WTC11 (cell line): ENCODE measurements at places on chromosomes 3 and 15. TPM values are rescaled to one million over a fixed set of nuclear protein-coding genes. Genes with fewer than 3 reads are reported as not detected.

DNA sequence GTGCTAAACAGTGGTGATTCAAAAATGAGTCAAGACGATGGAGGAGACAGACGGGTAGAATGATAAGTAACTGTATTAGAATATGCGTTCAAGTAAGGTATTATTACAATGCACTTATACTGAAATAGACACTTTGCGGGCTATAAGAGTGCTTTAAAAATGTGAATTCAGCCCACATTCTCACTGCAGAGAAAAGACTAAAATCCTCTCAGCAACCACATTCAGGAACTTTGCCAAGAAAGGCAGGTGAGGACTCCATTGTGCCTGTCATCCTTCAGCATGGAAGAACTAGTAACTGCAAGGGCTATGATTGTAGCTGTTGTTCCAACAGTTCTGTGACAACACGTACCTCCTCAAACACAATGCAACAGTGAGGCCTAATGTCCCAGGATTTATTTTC, 272.0 kb downstream of the RORA start:
- H3K27me3 ChIP-seq = no peaks in the 10 kb centered on the region; the same call in 1 of the 2 replicates
- no peak overlapping the region for H3K4me3 ChIP-seq
- no peaks in the 10 kb centered on the region for H3K36me3 ChIP-seq

Gene NBEAL2
- total RNA-seq = 64.0 to 80.0 TPM (median 64.3 TPM) in 3 replicates

DNA sequence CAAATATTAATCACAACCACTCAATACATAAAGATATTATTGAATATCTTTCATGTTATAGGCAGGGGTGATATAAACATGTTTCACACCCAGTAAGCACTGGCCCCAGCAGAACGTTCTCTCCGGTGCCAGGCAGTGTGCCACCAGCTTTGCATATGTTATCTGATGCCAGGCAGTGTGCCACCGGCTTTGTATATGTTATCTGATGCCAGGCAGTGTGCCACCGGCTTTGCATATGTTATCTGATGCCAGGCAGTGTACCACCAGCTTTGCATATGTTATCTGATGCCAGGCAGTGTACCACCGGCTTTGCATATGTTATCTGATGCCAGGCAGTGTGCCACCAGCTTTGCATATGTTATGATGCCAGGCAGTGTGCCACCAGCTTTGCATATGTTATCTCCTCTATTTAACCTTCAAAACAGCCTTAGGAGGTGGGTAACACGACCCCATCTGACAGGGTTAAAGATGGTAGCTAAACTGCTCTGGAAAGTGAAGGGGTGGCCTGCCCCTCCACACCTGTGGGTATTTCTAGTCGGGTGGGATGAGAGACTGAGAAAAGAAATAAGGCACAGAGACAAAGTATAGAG, 6.9 kb downstream of the MUC20 start:
- no peak overlapping the region for H3K27ac ChIP-seq
- H3K27me3 ChIP-seq = peaks cover 7% of the 10 kb centered on the region
- DNase-seq = no peak
- no peaks in the 10 kb centered on the region for H3K36me3 ChIP-seq
- no peaks in the 10 kb centered on the region for H3K4me1 ChIP-seq
- H3K4me3 ChIP-seq = no peak overlapping the region

Gene PLSCR5
- total RNA-seq = not detected in 3 replicates

GRCh38 chr3:126646674-126647073, 8.2 kb downstream of the TXNRD3 start:
- H3K36me3 ChIP-seq = no peaks in the 10 kb centered on the region
- no peak for DNase-seq
- H3K27ac ChIP-seq = no peak overlapping the region
- H3K27me3 ChIP-seq = peaks cover 4% of the 10 kb centered on the region
- H3K4me3 ChIP-seq = no peak overlapping the region

Gene IL17RD
- total RNA-seq = 59.1 to 72.9 TPM (median 66.0 TPM) in 3 replicates

- H3K36me3 ChIP-seq = no peaks in the 10 kb centered on the region
- peak; percentile 50 for DNase-seq
- H3K27ac ChIP-seq = no peak within 1 kb of the TSS
- peaks cover 37% of the 10 kb centered on the region for H3K4me1 ChIP-seq
Observed at GRCh38 chr3:195907934-195908693, at the start of gene TNK2. Gene TNK2 (minus strand): TSS chr3:195908551. CDS start chr3:195888588, 19,963 bp downstream.

DNA sequence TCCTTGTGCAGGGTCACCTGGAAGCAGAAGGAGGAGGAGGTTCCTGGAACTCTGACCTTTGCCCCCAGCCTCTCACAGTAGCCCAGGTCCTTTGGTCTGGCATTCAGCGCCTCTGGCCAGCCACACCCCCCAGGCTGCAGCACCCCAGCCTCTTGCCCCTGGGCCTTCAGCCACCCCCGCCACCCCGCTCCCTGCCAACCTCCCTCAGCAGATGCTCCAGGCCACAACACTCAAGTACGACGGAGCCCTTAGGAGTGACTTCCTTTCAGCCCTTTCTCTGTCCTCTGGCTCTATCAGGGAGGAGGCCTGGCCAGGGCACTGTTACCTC, 45.2 kb downstream of the GRIP2 start:
- no peak for DNase-seq
- H3K4me1 ChIP-seq = peaks cover 3% of the 10 kb centered on the region
- no peaks in the 10 kb centered on the region for H3K36me3 ChIP-seq
- no peak overlapping the region for H3K27ac ChIP-seq

GRCh38 chr3:61638741-61639140, 77.4 kb downstream of the PTPRG start:
- DNase-seq = no peak
- peaks cover 13% of the 10 kb centered on the region for H3K36me3 ChIP-seq
- peaks cover 59% of the 10 kb centered on the region for H3K4me1 ChIP-seq

GRCh38 chr3:35721628-35722027, 82.3 kb downstream of the ARPP21 start:
- H3K4me3 ChIP-seq = no peak overlapping the region
- no peak for DNase-seq
- H3K27ac ChIP-seq = no peak overlapping the region
- H3K4me1 ChIP-seq = 0 out of 2 replicates have a peak, but pooled peaks cover 4% of the 10 kb centered on the region
- H3K27me3 ChIP-seq = peaks cover 82% of the 10 kb centered on the region

Gene SH3GL3
- total RNA-seq = 7.8 to 9.2 TPM (median 8.0 TPM) in 3 replicates

Gene IL17RB
- total RNA-seq = 5.3 to 6.4 TPM (median 5.6 TPM) in 3 replicates

Gene ACAN
- total RNA-seq = 0.60 to 1.4 TPM (median 0.80 TPM) in 3 replicates

Gene CKMT1B
- total RNA-seq = 35.4 to 41.5 TPM (median 37.3 TPM) in 3 replicates

Gene TRAIP
- 25.9 to 31.8 TPM (median 29.9 TPM) in 3 replicates for total RNA-seq

GRCh38 chr3:47412842-47413520, 32.2 kb downstream of the PTPN23 start:
- no peak overlapping the region for H3K4me3 ChIP-seq
- no peak for DNase-seq

DNA sequence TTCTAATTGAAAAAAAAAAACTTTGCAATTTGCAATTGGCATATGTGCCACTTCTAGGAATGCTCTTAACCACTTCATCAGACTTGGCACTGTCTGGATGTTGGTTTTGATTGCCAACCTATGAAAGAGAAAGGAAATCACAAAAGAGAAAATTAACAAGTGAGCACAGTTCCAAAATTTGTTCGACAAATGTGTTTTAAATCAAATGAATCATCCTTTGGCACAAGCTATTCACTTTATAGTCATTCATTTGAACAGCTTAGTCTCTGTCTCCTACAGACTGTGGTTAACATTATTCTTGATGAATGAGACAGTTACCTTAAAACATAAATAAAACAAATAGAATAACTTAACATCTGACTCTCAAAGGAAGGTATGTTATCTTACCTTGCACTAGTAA, 265.0 kb downstream of the EPHA3 start:
- DNase-seq = no peak
- no peak overlapping the region for H3K27ac ChIP-seq
- H3K27me3 ChIP-seq = no peaks in the 10 kb centered on the region
- peaks cover 7% of the 10 kb centered on the region for H3K36me3 ChIP-seq
- H3K4me3 ChIP-seq = no peak overlapping the region
- H3K4me1 ChIP-seq = peaks cover 35% of the 10 kb centered on the region

DNA sequence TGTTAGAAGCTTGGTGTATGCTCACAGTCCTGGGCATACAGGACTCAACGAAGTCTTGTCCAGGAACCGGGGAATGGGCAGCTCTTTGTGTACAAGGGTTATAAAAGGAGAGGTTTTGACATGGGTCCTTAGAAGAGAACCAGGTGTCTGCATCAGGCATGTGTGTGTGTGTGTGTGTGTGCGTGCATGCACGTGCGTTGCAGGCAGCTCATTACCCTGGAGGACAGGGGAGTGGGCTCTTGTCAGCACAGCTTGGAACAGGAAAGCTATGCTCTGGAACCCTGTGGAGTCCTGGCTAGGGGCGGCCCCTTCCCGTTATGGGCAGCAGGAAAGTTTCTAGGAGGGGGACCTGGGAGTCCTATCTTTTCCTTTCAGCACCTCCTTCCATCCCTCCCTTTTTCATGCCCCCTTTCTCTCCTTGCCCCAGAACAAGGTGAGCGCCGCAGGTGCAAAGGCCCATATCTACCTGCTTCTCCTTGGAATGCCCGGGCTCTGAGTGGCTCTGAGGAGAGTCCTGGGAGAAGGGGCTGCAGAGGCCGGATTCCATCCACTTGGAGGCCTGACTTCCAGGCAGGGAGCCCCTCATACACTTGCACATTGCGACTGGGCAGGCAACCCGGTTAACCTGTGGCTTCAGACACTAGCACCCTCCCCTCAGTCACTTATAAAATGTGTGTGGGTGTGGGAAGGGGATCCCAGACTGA, 33.9 kb upstream of the LCTL start:
- no peaks in the 10 kb centered on the region for H3K27me3 ChIP-seq
- H3K36me3 ChIP-seq = no peaks in the 10 kb centered on the region
- DNase-seq = no peak
- no peaks in the 10 kb centered on the region for H3K4me1 ChIP-seq
- H3K4me3 ChIP-seq = no peak overlapping the region

Gene CCDC39
- total RNA-seq = 0.44 to 0.98 TPM in 2 of 3 replicates, not detected in the other

- no peaks in the 10 kb centered on the region for H3K36me3 ChIP-seq
- H3K27me3 ChIP-seq = no peaks in the 10 kb centered on the region
- H3K27ac ChIP-seq = peak overlapping the region; percentile 90
- H3K4me3 ChIP-seq = no peak overlapping the region
- no peak for DNase-seq
Observed at GRCh38 chr3:72810063-72810462, 38.2 kb downstream of the SHQ1 start.

Gene P2RY13
- not detected in 3 replicates for total RNA-seq

DNA sequence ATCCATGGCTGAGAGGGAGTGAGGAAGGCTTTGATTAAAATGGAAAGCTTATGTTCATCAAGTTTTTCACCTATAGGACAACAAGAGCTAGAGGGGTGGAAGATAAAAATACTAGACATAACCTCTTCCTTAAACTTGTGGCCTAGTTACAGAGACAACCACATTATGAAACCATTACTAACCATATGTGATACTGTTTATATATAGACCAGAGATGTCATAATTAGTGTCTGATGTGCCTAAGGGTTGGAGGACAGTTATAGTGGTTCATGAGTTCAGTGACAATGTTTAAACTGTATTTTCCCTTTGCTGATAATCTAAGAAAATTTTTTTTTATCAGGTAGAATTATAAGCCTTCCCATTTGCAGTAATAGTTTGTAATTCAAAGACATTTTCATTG, 23.7 kb downstream of the PHLDB2 start:
- H3K36me3 ChIP-seq = peaks cover 10% of the 10 kb centered on the region
- no peak for DNase-seq
- H3K27me3 ChIP-seq = no peaks in the 10 kb centered on the region
- H3K27ac ChIP-seq = no peak overlapping the region
- H3K4me3 ChIP-seq = no peak overlapping the region

GRCh38 chr3:142613491-142613890, 17.3 kb downstream of the PLS1 start:
- H3K4me3 ChIP-seq = no peak overlapping the region
- peaks cover under 1% of the 10 kb centered on the region for H3K4me1 ChIP-seq

DNA sequence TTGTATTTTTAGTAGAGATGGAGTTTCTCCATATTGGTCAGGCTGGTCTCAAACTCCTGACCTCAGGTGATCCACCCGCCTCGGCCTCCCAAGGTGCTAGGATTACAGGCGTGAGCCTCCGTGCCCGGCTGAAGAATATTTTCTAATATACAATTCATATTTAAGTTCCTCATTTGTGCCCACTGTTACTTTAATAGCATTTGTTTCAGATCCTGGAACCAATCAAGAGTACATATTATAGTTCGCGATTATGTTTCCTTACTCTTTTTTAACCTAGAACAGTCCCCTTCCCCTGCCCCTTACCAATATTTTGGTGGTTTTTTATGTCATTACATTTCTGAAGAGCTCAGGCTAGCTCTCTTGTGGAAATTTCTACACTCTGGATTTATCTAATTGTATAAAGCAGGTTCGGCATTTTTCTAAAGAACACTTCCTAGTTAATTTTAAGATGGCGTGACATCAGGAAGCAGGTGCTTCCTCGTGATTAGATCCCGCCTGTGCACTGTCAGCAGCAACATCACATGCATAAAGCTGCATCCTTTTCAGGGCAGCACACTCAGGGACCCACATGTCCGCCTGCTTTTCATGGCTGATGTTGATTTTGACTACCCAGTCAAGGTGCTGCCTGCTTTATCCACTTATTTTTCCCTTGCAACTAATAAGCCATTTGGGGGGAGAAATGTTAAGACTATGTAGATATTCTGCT, 88.7 kb upstream of the EPHB3 start:
- no peaks in the 10 kb centered on the region for H3K27me3 ChIP-seq
- H3K4me3 ChIP-seq = no peak overlapping the region
- H3K27ac ChIP-seq = no peak overlapping the region
- H3K4me1 ChIP-seq = peaks cover 14% of the 10 kb centered on the region

GRCh38 chr15:33671456-33671855, 296.8 kb upstream of the CHRM5 start:
- peaks cover 20% of the 10 kb centered on the region for H3K4me1 ChIP-seq
- no peak overlapping the region for H3K4me3 ChIP-seq

Gene SORD
- total RNA-seq = 46.2 to 48.9 TPM (median 46.4 TPM) in 3 replicates

GRCh38 chr15:81091889-81092558, 42.0 kb upstream of the CFAP161 start:
- no peak overlapping the region for H3K4me3 ChIP-seq
- H3K27me3 ChIP-seq = no peaks in the 10 kb centered on the region; the same call in 1 of the 2 replicates
- DNase-seq = no peak
- H3K36me3 ChIP-seq = no peaks in the 10 kb centered on the region
- H3K27ac ChIP-seq = no peak overlapping the region

DNA sequence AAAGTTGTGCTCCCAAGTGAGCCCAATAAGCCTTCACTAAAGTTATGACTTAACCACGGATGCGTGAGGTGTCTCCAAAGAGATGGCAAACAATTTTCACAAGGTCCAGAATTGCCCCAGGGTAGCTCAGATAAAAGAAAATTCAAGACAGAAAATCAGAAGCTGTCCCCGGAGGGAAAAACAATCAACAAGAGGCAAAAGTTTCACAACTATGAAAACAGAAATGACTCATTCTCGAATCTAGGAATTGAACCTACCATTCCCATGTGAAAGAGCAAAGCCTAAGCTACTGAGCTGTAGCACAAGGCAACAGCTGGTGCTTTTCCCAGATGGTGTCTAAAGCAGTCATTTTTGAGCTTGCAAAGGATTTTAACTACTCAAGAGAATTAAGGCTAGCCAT, 33.5 kb upstream of the MKRN3 start:
- H3K27ac ChIP-seq = no peak overlapping the region
- H3K4me3 ChIP-seq = no peak overlapping the region
- no peak for DNase-seq
- no peaks in the 10 kb centered on the region; the same call in 1 of the 2 replicates for H3K27me3 ChIP-seq
- H3K36me3 ChIP-seq = peaks cover 47% of the 10 kb centered on the region

DNA sequence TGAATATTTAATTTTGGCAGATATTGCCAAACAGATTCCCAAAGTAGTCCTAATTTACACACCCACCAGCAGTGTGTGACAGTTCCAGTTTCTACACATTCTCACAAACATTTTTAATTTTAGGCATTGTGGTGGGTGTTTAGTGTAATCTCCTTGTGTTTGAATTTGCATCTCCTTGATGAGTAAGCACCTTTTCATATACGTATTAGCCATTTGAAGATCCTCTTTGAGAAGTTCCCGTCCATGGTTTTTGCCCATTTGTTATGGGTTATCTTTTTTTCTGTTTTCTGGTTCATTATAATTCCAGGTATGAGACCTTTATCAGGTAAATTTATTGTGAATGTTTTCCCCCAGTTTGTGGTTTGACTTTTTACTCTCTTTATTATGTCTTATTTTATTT, 2.3 kb upstream of the TM4SF19 start:
- no peaks in the 10 kb centered on the region for H3K4me1 ChIP-seq
- 0 out of 2 replicates have a peak, but pooled peaks cover under 1% of the 10 kb centered on the region for H3K36me3 ChIP-seq
- no peaks in the 10 kb centered on the region; the same call in 1 of the 2 replicates for H3K27me3 ChIP-seq
